ENCODE measurements at places on chromosomes 11 and 22.

- no peak for DNase-seq
Measured at GRCh38 chr11:19253817-19254216, 13.1 kb upstream of the E2F8 start.

- no peak for DNase-seq
Measured at GRCh38 chr11:30830681-30831080, 244.5 kb upstream of the MPPED2 start.

GRCh38 chr11:47033439-47033838, 96.9 kb downstream of the CSTPP1 start:
- DNase-seq, result no peak

GRCh38 chr11:105609341-105609781, 512 bp upstream of the GRIA4 start:
- DNase-seq, result peak; percentile 28

GRCh38 chr11:28011813-28012212, 96.1 kb downstream of the KIF18A start:
- no peak for DNase-seq

GRCh38 chr11:99020352-99021225, at the start of gene CNTN5:
TSS of gene CNTN5 (plus strand) at chr11:99020949.
- peak; percentile 35 for DNase-seq

DNA sequence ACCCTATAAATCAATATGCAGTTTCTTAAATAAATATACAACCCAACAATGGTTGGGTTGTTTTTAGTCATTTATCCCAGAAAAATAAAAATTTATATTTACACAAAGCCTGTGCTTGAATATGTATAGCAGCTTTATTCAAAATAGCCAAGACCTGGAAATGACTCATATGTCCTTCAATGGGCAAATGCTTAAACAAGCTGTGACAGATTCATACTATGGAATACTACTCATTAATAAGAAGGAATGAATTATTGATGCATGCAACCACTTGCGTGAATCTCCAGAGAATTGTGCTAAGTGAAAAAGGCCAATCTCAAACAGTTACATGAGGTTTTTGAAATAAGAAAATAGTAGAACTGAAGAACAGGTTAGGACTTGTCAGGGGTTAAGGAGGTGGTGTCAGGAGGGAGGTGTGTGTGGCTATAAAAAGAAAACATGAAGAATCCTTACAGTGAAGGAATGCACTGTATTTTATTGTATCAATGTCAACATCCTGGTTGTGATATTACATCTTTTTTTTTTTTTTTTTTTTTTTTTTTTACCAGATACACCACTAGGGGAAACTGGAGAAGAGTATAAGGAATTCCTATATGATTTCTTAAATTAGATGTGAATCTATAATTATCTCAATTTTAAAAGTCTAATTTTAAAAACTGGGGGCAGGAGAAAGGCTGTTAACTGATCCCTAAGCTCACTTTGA, 82.4 kb upstream of the CD44 start:
- no peak for DNase-seq
